ENCODE measurements at places on chromosomes 13 and 19.

- peak; percentile 91 for DNase-seq
These were observed 7.3 kb upstream of the HOOK2 start for GRCh38 chr19:12782424-12783290.

DNA sequence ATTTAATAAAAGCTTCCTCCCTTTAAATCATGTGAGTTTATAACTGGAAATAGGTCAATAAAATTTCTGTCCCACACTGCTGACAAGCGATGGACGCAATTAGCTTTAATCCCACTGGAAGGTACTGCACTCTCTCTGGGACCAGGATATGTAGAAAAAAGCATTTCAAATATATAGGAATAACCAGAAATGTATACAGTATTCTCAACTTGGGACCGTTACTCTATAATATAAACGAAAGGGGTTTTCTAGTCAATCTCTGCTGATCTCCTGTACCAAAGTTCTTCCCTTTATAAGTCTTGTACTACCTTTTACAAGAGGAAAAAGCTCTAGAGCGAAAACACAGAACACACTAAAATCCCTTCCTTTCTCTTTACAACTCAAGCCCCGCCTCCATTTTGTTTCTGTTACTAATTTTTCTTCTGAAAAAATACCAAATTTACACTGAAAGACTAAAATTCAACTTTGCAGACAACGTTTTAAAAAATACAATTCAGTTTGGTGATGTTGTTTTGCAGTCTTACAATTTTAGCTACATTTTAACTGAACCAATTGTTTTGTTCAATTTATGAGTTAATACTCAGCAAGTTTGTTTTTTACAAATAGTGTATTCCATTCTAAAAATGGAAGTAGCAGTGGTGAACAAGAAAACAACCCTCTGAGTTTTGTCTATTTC lies 1.7 kb upstream of the USPL1 start:
- no peak for DNase-seq

DNA sequence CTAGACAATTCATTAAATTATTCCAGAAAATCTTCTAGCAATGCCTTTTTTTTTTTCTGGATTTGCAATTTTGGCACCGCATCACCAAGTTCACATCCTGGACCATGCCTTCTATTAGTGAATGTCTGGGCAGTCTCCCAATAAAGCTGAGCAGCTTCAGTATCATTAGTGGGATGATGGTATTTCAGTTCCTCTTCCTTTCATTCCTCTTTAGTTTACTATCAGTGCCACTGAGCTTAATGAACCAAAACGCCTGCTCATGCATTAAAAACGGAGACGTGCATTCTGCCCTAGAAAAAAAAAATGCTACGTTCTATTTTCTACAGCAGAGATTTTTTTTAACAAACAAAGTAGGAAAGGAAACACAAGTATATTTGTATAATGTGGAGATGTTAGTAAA lies 343.0 kb downstream of the PCDH9 start:
- DNase-seq: no peak

GRCh38 chr13:57345526-57345925 lies 178.5 kb downstream of the PRR20E start:
- no peak for DNase-seq

DNA sequence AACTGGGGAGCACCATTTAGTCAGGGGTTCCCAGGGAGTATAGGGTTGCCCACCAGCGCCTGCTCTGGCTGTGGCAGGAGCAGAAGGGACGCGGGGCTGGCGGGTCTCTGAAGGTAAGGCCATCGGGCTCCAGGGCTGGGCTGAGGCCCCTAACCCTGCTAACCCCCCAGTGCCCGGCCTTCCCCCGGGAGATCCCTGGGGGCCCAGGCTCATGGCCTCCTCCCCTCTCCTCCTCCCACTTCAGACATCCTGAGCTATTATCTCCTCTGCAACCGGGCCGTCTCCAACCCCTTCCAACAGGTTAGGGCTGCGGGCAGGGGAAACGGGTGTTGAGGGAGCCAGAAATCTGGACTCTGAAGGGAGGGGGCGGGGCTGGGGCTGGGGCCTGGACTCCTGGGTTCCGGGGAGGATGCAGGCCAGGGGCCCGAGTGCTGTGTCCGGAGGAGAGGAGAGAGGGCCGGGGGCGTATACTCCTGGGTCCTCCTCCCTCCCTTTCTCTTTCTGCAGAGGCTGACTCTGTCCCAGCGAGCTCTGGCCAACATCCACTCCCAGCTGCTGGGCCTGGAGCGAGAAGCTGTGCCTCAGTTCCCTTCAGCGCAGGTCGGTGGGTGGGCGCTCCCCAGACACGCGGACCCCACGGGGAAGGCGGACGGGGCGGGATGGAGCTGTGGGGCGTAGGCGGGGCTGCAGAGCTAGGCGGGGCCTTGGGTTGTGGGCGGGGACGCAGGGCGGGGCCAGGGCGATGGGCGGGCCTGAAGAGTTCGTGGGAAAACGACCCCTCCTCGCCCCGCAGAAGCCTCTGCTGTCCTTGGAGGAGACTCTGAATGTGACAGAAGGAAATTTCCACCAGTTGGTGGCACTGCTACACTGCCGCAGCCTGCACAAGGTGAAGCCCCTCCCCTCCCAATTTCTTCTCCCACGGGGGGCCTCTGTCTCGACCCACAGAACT lies 15.3 kb downstream of the TTYH1 start:
- DNase-seq: peak; percentile 12

DNA sequence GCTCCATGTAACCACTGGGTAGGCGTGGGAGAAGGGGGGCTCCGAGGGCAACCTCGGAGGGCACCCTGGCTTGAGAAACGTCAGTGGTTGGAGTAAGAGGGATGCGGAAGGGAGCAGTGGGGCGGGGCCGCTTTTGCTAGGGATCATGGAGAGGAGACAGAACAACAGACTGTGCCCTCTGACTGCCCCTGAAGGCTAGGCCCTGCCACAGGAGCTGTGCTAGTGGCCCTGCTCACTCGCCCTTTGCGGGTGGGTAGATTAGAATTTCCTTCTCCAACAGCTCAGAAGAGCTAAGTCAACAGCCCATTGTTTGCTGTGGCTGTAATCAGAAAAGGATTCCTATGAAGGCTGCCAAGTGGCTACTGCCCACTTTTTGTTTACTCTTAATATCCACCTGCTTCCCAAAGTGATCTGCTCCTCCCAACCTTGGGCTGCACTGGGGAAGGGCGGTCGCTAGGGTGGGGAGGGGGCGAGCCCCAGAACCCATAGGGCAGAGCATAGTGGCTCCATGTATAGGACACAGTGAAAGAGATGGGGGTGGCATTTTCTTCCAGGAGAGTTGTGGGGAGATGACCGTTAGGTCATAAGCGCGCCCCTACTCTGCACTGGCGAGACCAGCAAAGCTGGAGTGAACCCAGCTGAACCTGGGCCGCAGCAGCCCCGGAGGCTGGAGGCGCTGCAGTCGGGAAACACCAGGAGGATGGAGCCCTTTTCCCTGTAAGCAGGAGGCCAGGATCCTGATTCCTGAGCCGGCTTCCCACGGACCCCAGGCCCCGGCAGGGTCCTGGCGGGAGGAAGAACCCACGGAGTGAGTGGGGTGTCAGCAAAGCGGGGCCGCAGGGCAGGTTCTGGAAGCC lies 1.9 kb upstream of the C1QTNF9 start:
- no peak for DNase-seq
